ENCODE measurements at places on chromosomes 1 and 21. TPM values are rescaled to one million over a fixed set of nuclear protein-coding genes. Genes with fewer than 3 reads are reported as not detected.

The A3GALT2 gene
- total RNA-seq: not detected

GRCh38 chr21:38734646-38735365 lies 70.9 kb upstream of the ETS2 start:
- DNase-seq: no peak

DNA sequence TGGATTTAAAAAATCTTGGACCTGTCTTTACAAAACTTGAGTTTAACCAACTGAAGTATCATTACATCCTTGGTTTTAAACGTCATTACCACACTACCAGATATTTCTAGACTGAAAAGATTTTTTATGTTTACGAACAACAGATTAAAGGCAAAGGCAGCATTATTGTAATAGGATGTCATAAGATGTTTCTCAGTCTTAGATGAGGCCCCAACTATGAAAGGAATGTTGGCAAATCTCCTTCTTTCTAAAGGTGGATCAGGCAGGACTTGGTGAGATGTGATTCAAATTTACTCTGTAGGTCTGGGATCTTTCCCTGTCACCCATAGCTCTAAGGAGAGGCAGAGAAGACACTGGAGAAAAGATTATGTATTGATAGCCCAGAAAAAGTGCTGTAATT lies 417.9 kb downstream of the PTBP2 start:
- DNase-seq: no peak

- DNase-seq: no peak
These were observed 7.2 kb upstream of the NHLH1 start for GRCh38 chr1:160359559-160360226.

The FASLG gene
- not detected for total RNA-seq

DNA sequence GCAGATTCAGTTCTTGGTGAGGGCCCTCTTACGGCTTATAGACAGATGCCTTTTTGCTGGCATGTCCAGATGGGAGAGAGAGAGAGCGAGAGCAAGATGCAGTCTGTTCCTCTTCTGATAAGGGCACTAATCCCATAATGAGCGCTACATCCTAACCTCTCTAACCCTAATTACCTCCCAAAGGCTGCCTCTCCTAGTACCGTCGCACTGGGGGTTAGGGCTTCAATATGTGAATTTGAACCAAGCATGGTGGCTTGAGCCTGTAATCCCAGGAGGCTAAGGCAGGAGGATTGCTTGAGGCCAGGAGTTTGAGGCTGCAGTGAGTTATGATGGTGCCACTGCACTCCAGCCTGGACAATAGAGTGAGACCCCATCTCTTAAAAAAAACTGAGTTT lies 10.5 kb upstream of the SDE2 start:
- no peak for DNase-seq

The IVL gene
- total RNA-seq: not detected

GRCh38 chr21:42148584-42148983 lies 70.4 kb upstream of the ABCG1 start:
- DNase-seq: no peak

GRCh38 chr1:184419350-184420161 lies 32.7 kb downstream of the C1orf21 start:
- peak; percentile 68 for DNase-seq

The TCHHL1 gene
- total RNA-seq: not detected

The PLEKHA6 gene
- total RNA-seq: not detected

- peak; percentile 34 for DNase-seq
These were observed 45.5 kb upstream of the AIM2 start for GRCh38 chr1:159122005-159122621.

The SPSB1 gene
- total RNA-seq: 6.4 TPM

The UCHL5 gene
- 70.5 TPM for total RNA-seq

- no peak for DNase-seq
These were observed 1.1 kb upstream of the SLC2A7 start for GRCh38 chr1:9027307-9027706.

GRCh38 chr1:219442611-219443061 lies 170.3 kb downstream of the ZC3H11B start:
- peak; percentile 80 for DNase-seq

DNA sequence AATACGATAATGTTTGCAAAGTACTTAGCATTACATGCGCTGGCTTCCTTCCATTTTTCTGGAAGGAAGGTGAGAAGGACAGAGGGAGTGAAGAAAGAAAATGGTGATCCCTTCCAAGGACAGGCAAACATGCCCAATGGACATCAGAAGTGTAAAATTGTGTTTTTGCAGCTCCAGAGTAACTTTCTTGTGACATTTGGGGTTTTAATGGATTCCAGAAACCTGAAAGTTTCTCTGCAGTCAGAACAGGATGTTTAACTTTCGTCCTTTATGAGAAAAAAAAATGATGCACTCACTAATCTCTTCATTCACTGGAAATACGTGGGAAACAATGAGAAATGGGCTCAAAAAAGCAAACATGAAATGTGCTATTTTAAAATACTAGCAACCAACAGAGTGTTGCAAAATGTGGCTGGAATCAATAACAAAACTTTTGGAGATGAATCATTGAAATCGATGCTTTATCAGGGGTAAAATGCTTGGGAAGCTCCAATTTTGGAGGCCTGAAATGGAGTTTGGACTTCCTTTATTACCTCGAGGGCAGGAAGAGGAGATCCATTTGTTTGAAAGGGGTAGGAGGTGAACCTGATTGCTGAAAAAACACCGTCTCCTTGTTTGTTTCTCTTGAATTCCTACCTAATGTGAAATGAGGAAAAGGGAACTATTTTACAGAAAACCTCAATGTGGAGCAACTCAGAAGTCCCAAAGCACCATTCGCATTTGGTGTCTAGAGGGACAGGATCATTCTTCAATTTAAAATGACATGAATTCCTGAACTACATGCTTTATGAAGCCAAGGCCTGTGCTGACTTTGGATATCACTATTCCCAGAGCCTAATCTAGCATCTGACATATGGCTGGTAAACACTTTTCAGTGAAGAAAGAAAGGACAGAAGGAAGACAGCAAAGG lies 129.5 kb downstream of the TRABD2B start:
- no peak for DNase-seq

GRCh38 chr1:3323021-3323795 lies 131.3 kb upstream of the ARHGEF16 start:
- no peak for DNase-seq

GRCh38 chr1:33256471-33257206 lies at the start of gene ZNF362:
Gene ZNF362, plus strand, starts transcription at chr1:33256492. Its CDS starts 14,083 bp downstream, at chr1:33270575.
- peak; percentile 71 for DNase-seq

DNA sequence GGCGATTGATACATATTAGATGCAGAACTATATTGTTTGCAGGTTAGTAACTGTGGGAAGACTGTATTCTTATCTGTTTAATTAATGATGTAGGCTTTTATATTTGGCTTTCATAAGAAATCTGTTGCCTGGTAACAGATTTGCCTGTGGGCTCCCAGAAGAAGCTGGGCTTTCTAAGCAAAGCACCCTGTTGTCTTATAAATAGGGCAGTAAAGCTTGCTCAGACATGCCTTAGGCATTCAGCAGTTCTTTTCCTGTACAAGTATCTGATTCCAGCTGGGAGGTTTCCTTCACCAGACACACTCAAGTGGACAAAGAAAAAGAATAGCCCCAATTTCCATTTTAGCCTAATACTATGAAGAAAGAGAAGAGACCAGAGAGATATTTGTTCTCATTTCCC lies 524.0 kb downstream of the LRRIQ3 start:
- DNase-seq: no peak

DNA sequence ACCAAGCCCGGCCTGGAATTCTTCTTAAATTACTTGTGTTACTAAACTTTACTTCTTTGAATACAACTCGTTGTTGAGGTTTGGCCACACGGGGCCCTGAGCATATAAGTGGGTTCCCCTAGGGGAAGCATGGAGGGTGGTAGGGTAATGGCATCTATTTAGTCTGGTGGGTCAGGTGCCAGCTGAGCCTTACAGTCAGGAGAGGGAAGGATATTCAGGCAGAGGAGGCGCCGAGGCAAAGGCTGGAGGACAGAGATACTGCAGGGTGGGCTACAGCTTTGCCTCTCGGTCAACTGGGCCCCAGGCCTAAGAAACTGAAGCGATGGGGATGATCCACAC lies 424 bp upstream of the NECAP2 start:
- DNase-seq: no peak

All from MG63 (cell line).